Uterus (tissue), 4 donors: ENCODE measurements at places on chromosomes 3 and 15.

- no peak for DNase-seq
Observed at GRCh38 chr3:170910542-170910941, 2.1 kb upstream of the EIF5A2 start.

DNA sequence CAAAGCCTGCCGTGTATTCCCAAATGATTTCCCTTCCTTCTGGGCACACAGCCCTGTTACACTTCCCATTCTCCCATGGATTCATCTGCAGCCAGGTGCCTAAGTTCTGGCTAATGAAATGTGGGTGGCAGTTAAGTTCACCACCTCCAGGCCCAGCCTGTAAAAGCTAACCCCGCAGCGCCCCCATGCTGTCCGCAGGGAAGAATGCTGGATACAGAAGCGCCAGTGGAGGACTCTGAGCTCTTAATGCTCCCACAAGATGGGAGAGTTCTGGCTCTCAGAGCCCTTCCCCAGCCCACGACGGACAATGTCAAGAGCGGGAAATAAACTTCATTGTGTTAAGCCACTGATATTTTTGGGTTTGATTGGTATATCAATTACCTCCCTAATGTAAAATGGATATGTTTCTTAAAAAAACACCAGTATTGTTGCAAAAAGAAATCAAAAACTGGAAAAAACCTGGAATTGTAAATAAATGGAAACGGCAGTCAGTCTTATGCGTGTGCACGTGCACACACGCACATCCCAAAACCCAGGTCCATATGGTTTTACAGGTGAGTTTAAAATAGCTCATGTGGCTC is 37.7 kb upstream of the FGD5 start:
- peak; percentile 40 for DNase-seq

- DNase-seq: no peak
Observed at GRCh38 chr3:32456429-32457130, 46.1 kb downstream of the CMTM6 start.

- no peak for DNase-seq
Observed at GRCh38 chr3:15063656-15064286, 1.3 kb downstream of the MRPS25 start.

- DNase-seq: no peak
Observed at GRCh38 chr3:127072221-127072771, 89.4 kb downstream of the PLXNA1 start.

DNA sequence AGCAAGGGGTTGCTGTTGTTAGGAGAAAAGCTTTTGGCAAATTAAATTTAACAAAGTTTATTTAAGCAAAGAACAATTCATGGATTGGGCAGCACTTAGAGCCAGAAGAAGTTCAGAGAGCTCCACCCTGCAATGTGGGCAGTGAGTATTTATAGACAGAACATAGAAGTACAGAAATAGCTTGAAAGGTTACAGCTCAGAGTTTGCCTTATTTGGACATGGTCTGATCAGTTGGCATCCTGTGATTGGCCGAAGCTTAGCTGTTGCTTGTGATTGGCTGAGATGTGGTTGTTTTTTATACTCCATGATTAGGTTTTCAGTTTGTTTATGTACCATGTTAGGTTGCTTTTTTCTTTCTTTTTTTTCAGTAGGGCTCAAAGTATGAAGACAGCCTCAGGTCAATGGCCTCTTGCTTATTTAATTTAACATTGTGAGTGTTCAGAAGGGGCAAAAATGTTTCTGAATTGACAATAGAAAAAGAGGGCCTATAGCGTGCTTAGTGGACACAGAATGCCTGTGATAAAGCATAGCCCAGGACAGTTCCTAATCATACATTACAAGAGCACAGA is 293.8 kb downstream of the IGSF11 start:
- no peak for DNase-seq

- no peak for DNase-seq
Observed at GRCh38 chr15:88617031-88617722, 4.0 kb upstream of the AEN start.

DNA sequence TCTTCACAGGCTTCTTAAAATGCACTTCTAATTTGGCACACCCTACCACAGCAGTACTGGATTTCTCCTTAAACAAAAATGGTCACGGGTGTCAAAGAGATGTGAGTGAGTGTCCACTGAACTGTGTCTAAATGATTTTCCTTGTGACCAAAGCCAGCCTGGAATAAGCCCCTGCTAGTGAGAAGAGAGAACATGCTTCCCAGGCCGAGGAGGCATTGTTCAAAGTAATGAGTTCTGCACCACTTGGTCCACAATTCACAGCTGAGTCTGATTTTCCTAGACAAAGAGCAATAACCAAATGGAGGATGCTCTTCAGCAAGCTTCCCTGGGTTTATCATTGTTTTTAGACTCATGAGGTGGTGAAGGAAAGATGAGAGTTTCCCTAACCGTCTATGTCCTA is 3.8 kb downstream of the PLCH1 start:
- no peak for DNase-seq

- DNase-seq: no peak
Observed at GRCh38 chr3:188721990-188722389, 449.8 kb upstream of the TPRG1 start.

DNA sequence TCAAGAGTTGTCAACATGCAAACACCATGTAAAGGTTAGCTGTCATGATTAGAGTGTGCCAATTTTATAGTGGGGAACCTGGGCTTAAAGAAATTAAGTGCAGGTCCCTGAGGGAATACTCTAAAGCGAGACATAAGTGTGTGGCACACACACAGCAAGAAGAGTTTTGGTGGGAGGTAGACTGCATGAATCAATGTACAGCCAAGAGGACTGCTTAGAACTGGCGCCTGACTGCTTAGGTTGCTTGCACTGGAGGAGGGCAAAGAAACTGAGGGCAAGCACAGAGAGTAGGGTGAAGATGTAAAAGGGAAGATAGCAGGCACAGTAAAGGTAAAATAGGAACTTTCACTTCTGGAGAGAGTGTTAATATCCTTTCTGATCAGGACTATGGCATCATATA is 184.9 kb downstream of the SOX2 start:
- DNase-seq: no peak
